K562 (cell line): ENCODE measurements at places on chromosomes 11 and 22. TPM values are rescaled to one million over a fixed set of nuclear protein-coding genes. Genes with fewer than 3 reads are reported as not detected.

Gene ENTHD1
- 0.20 and 0.22 TPM in 2 replicates for total RNA-seq

Gene MS4A6E
- total RNA-seq, result not detected in 2 replicates

Gene PAMR1
- total RNA-seq, result not detected in 2 replicates

Gene OR10S1
- total RNA-seq, result not detected in 2 replicates
